ENCODE measurements at places on chromosomes 6 and 20. TPM values are rescaled to one million over a fixed set of nuclear protein-coding genes. Genes with fewer than 3 reads are reported as not detected.

Gene RPP40
- polyA plus RNA-seq = 15.3 TPM

Gene HLA-DRB1
- polyA plus RNA-seq = 40.3 TPM

Gene LY86
- 0.55 TPM for polyA plus RNA-seq

Gene ISM1
- 1.5 TPM for polyA plus RNA-seq

Gene WFDC10B
- polyA plus RNA-seq = 0.18 TPM

Gene AKAP12
- 3.9 TPM for polyA plus RNA-seq

Gene MMP24OS
- polyA plus RNA-seq = 52.2 TPM

Gene GMDS
- polyA plus RNA-seq = 42.4 TPM

Gene FAXC
- 3.5 TPM for polyA plus RNA-seq

Gene ARFRP1
- 33.9 TPM for polyA plus RNA-seq

Gene XKR7
- polyA plus RNA-seq = not detected

Gene BMP7
- 28.7 TPM for polyA plus RNA-seq

Gene EGFL8
- 27.7 TPM for polyA plus RNA-seq

Gene C6orf163
- 0.16 TPM for polyA plus RNA-seq

Gene HSPA1L
- 0.39 TPM for polyA plus RNA-seq

Gene NINL
- polyA plus RNA-seq = 5.5 TPM

Gene TNF
- 0.71 TPM for polyA plus RNA-seq

Gene SLC44A4
- 0.33 TPM for polyA plus RNA-seq

Gene RRAGD
- polyA plus RNA-seq = 22.4 TPM

Gene OR2B6
- polyA plus RNA-seq = not detected

Gene HLA-DPA1
- polyA plus RNA-seq = 7.8 TPM

Gene CALHM4
- polyA plus RNA-seq = not detected

Gene BEND6
- 0.08 TPM for polyA plus RNA-seq

Gene ENPP3
- 0.07 TPM for polyA plus RNA-seq

Gene RIPPLY2
- not detected for polyA plus RNA-seq

Gene SEL1L2
- not detected for polyA plus RNA-seq

Gene LGSN
- polyA plus RNA-seq = not detected

Gene KIAA1755
- 1.7 TPM for polyA plus RNA-seq

Gene MAS1
- not detected for polyA plus RNA-seq

Gene ADGRG6
- 6.8 TPM for polyA plus RNA-seq

Gene PSMF1
- 72.5 TPM for polyA plus RNA-seq

Gene MUCL3
- 17.8 TPM for polyA plus RNA-seq

Gene AVP
- not detected for polyA plus RNA-seq

Gene MEI4
- polyA plus RNA-seq = not detected

Gene BMP5
- polyA plus RNA-seq = 0.04 TPM

Gene ACTL10
- polyA plus RNA-seq = 2.8 TPM

Gene ADTRP
- polyA plus RNA-seq = 0.35 TPM

Gene PHACTR1
- 0.41 TPM for polyA plus RNA-seq

Gene CLPSL2
- polyA plus RNA-seq = not detected

Gene CNR1
- 0.74 TPM for polyA plus RNA-seq

Gene EDN3
- 10.9 TPM for polyA plus RNA-seq

All from esophagus (tissue), 2 donors.